ENCODE measurements at places on chromosomes 11 and 22. TPM values are rescaled to one million over a fixed set of nuclear protein-coding genes. Genes with fewer than 3 reads are reported as not detected.

The TIMP3 gene
- polyA plus RNA-seq = 147 TPM

The DBX1 gene
- polyA plus RNA-seq = not detected

The TRAF6 gene
- 17.3 TPM for polyA plus RNA-seq

The GDPD4 gene
- polyA plus RNA-seq = 0.04 TPM

Data from right renal cortex interstitium (tissue), 3 donors.